ENCODE measurements at places on chromosomes 1 and 21. TPM values are rescaled to one million over a fixed set of nuclear protein-coding genes. Genes with fewer than 3 reads are reported as not detected.

DNA sequence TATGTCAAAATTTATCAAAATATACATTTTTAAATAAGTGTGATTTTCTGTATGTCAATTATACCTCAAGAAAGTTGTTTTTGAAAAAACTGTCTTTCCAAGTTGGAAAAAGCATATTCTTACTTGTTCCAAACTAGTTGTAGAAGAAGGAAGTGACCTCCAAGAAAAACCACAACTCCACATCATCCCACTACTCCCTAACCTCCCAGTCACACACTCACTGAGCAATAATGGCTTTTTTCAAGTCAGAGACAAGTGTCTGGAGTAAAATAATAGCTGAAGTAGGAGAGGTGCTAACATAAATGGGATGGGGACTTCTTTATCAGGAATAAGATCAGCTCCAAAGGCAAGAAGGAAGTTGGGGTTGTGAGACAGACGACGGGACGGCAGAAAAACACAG lies 13.4 kb downstream of the EPRS1 start:
- peak; percentile 16 for DNase-seq

GRCh38 chr1:18446751-18447150 lies 34.0 kb upstream of the KLHDC7A start:
- no peak for DNase-seq

- DNase-seq, result no peak
Observed at GRCh38 chr1:203074610-203075009, 11.2 kb downstream of the MYOG start.

- no peak for DNase-seq
Observed at GRCh38 chr1:39839651-39840050, 43.7 kb downstream of the TRIT1 start.

DNA sequence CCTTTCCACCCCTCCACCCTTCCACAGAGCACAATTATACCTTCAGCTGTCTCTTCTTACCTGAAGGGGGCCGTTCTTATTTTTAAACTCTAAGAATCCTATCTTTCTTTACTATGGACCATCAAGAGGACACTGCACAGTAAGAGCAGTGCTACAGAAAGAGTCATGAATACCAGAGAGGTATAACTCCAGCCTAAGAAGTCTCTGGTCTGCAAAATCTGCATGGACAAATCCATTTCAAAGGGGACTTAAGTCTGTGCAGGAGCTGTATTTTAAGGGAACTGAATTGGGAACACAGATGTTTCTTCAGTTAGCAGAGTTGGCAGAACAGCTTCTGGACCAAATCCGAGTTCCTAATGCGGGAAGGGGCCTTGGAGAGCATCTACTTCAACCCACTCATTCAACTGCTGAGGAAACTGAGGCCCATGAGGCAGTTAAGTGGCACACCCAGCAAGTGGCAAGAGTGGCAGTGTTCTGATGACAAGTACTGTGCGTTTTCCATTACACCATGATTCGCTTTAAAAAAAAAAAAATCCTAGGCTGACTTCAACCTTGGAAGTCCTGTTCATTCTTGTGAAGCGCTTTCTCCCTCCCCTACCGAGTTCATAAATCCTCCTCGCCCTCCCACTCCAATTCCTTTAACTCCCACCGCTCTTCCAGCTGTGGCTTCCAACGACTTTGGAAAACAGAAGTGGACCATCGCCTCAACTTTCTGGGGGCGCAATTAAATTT lies 1.8 kb downstream of the PLPP3 start:
- DNase-seq, result peak; percentile 38

GRCh38 chr1:88276163-88276562 lies 407.9 kb upstream of the PKN2 start:
- DNase-seq, result peak; percentile 79

DNA sequence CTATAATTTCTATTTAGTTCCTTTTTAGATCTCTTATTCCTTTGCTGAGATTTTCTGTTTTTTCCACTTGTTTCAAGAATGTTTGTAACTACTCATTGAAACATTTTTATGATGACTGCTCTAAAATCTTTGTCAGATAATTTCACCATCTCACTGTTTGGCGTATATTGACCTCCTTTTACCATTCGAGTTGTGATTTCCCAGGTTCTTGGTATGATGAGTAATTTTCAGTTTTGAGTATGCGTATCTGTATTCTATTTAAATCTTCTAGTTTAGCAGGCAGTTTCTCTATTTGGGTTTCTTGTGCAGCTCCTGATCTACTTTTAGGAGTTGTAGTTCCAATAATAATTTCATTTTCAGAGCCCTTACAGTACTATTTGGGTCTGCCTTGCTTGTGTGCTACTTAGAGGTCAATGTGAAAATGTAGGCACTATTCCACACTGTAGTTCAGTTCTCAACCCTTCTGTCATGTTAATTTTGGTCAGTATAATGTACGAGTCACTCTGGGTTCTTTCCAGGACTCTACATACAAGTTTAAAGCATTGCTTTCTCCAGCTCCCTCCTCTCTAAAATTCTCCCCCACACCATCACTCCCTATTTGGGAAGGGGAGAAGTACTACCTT lies 115.5 kb downstream of the ACBD6 start:
- no peak for DNase-seq

DNA sequence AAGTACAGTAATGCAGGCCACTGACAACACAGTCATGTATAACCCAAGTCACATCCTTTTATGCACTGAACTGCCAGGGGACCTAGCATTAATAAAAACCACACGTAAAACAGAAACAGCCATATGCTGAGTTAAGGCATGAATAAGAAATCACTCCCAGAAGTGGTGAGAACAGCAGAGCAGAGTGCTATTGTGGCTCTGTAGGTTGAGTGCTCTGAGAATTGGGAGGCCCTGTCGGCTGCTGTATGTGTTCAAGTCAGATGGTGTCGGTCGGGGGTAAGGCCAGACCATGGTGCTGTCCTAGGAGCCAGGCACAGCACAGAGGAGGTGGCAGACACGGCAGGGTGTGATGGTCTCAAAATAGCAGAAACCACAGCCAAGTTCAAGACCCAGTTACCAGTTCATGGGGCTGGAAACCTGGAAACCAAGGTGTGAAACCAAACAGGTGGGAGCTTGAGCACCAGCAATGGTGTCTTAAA lies 126.6 kb upstream of the COA6 start:
- DNase-seq, result no peak

GRCh38 chr1:203599875-203600781 lies 26.5 kb upstream of the ATP2B4 start:
- no peak for DNase-seq

GRCh38 chr1:91546301-91546581 lies 45.6 kb downstream of the CDC7 start:
- no peak for DNase-seq

DNA sequence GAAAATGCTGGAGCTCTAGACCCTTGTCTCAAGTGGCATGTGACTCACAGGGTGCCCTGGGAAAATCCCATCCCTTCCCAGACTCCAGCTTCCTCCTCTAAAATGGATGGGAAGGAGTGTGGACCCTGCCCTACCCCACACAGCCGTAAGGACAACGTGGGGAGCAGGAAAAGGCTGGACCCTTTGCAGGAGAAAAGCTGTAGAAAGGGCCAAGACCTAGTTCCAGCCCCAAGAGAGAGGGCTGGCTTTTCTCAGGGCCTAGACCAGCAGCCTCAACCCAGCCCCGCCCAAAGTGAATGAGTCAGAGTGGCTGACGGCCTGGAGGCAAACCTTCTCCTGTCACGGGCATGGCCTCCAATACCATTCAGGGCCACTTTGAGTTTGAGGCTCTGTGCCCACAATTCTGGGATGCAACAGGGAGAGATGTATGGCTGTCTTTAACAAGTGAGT lies 1.1 kb downstream of the LAMB3 start:
- DNase-seq, result peak; percentile 89

GRCh38 chr1:41862384-41863221 lies 56.1 kb downstream of the HIVEP3 start:
- peak; percentile 75 for DNase-seq

DNA sequence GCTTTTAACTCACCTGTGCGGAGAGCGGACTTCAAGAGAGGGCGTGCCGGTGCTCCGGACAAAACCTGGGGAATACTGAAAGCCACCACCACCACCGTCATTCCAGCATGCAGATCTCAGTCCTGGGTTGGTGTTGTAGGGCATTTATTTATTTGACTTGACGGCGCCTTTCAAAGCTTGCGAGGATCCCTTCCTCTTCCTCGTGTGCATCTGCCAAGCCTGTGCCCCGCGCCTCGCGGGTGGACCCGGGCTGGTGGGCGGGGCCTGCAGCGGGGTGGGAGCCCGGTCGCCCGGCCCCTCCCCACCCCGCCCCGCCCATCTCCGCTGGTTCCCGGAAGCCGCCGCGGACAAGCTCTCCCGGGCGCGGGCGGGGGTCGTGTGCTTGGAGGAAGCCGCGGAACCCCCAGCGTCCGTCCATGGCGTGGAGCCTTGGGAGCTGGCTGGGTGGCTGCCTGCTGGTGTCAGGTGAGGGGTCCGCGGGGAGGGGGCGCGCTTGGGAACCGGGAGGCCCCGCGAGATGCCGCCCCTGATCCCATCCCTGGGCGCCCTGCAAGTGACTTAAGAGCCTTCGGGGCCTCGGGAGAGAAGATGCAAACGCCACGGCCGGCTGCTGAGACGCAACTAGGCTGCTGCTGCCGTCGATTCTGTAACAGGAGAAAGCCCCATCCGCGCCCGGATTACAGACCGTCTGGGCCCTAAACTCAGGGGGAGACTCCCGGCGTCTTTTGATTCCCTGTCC lies at the start of gene IL10RB:
TSS of gene IL10RB (plus strand) at position 318 of the 739 bp plus-strand sequence. CDS start at position 417, 99 bp downstream.
- peak; percentile 65 for DNase-seq

- DNase-seq, result no peak
Observed at GRCh38 chr1:192153276-192153675, 5.0 kb upstream of the RGS18 start.

GRCh38 chr1:28668956-28669723 lies 556 bp downstream of the GMEB1 start:
- DNase-seq, result peak; percentile 69

- no peak for DNase-seq
Observed at GRCh38 chr21:37273911-37274690, 7.0 kb upstream of the VPS26C start.

GRCh38 chr21:16007943-16008342 lies 278.2 kb downstream of the USP25 start:
- no peak for DNase-seq

GRCh38 chr1:6239213-6239752 lies 3.5 kb upstream of the ICMT start:
- no peak for DNase-seq

DNA sequence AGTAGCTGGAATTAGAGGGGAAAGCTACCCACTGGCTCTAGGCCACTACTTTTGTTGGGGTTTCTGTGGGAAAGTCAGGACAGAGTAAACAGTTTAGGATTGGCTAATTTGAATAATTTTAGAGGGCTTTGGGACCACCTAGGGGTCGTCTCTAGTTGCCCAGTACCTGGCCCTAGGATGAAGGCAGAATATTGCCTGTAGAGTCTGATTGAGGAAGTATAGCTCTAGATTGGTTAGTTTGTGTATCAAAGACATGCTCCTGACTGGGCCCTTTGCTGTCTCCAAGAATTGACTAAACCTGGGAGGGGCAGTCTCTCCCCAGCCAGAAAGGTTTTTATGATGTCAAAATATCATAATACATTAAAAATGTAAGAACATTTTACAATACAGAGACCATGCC lies 142.0 kb downstream of the POU2F1 start:
- no peak for DNase-seq

GRCh38 chr1:8817412-8818324 lies at the start of gene RERE:
TSS of gene RERE (minus strand) at chr1:8817640.
- DNase-seq, result peak; percentile 96

DNA sequence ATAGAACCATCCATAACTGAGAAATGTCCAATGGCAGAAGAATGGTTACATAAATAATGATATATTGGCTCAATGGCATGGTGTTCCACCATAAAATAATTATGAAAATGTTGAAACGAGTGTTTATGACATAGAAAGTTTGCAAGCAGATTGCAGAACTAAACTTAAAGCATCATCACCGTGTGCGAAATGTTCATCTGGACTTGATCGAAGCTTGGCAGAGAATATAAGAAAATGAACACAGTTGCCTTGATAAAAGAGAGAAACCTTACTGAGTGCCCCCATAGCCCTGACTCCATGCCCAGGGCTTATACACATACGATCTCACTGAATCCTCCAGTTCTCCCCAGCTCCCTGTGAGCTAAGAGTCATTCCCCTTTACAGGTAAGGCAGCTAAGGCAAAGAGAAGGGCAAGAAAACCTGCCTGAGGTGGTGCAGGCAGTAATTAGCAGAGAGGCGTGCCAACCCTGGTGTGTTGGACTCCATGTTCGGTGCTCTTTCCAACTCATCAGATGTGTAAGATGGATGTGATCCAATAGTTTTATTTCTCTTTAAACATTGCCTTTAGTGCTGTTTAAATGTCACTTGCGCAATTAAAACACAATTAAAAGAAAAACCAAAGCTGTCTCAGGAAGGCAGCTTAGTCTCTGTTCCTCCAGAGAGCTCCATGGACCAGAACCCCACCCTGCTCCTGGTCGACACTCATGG lies 21.8 kb upstream of the SPOCD1 start:
- no peak for DNase-seq

GRCh38 chr1:96887501-96887900 lies 165.9 kb downstream of the PTBP2 start:
- no peak for DNase-seq

GRCh38 chr1:108953452-108953851 lies 9.8 kb downstream of the CLCC1 start:
- DNase-seq, result no peak

GRCh38 chr1:112715264-112716053 lies at the start of gene PPM1J:
TSS of gene PPM1J (minus strand) at chr1:112715332. CDS start at chr1:112715301, 31 bp downstream.
- peak; percentile 85 for DNase-seq

DNA sequence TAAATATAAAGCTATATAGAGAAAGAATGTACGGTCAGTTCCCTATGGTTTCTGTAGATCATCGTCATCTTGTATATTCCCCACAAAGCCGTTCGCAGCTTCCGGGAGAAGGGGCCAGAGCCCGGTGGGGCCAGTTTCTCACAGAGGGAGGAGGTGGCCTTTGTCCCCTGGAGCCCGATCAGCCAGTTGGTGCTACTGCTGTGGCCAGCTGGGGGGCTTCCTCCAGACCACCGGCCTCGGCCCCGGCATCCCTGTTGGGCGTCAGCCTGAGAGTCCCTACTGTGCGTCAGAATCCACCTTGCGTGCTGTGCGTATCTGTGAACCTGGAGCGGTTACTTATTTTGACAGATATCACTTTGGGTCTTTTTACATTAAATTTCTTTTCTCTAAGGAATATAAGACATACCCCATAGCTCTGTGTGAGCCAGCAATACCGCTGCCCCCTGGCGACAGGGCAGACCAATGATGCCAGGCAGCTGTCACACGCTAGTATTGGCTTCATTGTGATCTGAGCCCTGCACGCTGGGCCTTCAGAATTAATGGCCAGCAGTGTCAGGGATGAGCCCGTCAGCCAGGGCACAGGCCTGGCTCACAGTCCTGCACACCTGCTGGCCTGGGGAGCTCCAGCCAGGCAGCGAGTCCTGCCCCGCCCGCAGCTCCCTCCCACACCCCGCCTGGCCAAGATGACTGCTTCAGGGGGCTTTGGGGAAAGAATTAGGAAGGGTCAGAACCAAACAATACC lies 145.9 kb downstream of the PGBD5 start:
- DNase-seq, result no peak

GRCh38 chr1:198867182-198867581 lies 228.3 kb downstream of the PTPRC start:
- DNase-seq, result no peak

Gene SYCP1
- total RNA-seq, result not detected

Gene TCP10L
- 0.44 TPM for total RNA-seq

Gene BRDT
- not detected for total RNA-seq

Gene CD160
- total RNA-seq, result not detected

Gene DIO1
- total RNA-seq, result not detected

Gene UROD
- total RNA-seq, result 272 TPM

Gene TFAP2E
- under 0.01 TPM for total RNA-seq

Gene CLCA2
- not detected for total RNA-seq

Gene NBPF10
- total RNA-seq, result 0.40 TPM

Gene CYP4B1
- not detected for total RNA-seq
